Gastroesophageal sphincter (tissue), 4 donors: ENCODE measurements at places on chromosomes 7 and 10.
A peak's percentile ranks its signal among the peaks of the same experiment; 100 is the strongest.

GRCh38 chr7:154743206-154743605 is 259.7 kb downstream of the PAXIP1 start:
- no peak for ATAC-seq

DNA sequence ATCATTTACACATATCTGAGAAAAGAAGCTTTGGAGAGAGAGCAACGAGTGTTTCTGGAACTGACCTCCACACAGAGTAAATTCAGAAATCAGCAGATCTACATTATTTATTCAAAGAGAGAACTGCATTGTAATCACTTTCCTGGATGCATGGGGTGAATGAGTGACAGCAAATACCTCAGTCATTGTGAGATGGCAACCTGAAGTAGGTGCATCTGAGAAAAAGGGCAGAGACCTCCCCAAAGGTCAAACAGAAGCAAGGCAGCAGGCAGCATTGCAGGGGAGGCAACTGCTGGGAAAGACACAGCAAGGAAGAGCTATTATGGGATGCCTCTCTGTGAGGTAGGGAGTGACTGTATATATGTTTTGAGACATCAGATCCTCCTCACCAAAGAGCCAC is 26.5 kb upstream of the SMIM30 start:
- ATAC-seq: no peak

GRCh38 chr7:30988351-30989005 is 24.7 kb downstream of the GHRHR start:
- peak; percentile 59 for ATAC-seq

- ATAC-seq: no peak
Observed at GRCh38 chr7:30805931-30806330, 34.7 kb downstream of the MINDY4 start.

- no peak for ATAC-seq
Observed at GRCh38 chr10:50470798-50471582, 152.8 kb downstream of the SGMS1 start.

GRCh38 chr7:154794147-154794780 is 208.7 kb downstream of the PAXIP1 start:
- no peak for ATAC-seq

- ATAC-seq: no peak
Observed at GRCh38 chr10:14253079-14253478, 77.6 kb downstream of the FRMD4A start.

- peak; percentile 94 for ATAC-seq
Observed at GRCh38 chr10:113087165-113088029, 137.3 kb downstream of the TCF7L2 start.

DNA sequence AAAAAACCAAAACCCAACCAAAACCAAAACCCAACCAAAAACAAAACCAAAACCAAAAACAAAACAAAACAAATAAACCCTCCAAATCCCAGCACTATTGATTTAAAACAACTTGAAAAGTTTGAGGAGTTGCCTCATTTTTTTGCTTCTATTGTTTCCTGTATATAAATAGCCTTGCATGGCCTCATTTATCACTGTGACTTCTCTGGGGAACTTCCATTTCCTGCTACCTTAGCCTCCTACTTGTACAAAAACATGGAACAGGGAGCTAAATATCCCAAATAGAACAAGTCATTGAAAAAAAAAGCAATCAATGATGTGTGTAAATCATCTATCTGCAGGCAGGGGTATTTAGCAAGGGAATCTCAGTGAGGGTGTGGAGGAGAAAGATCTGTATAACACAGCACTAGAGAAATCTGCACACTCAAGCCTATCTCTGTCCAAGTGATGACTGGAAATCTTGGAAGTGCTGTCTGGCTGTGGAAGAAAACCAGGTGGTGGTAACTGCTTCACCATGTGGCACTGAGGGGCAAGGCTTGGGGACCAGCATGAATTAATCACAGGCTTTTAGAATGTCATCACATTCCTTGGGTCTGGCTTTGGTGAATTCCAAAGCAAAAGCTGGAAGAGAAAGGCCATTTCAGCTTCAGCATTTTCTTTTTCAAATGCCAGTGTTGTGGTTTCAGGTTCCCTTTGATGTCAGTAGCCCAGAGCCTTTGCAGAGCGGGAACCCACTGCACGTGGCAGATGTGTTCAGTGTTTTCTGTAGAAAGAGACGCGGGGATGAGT is 349.5 kb upstream of the ZNF32 start:
- ATAC-seq: no peak
